Fibroblast of skin of left quadriceps (primary cell): ENCODE measurements at places on chromosomes 11 and 22.
A peak's percentile ranks its signal among the peaks of the same experiment; 100 is the strongest.

- DNase-seq: peak; percentile 79
Measured at GRCh38 chr11:3378426-3379423, at the start of gene ZNF195. TSS of gene ZNF195 (minus strand) at chr11:3379146. CDS start at chr11:3379040, 106 bp downstream.

- no peak for DNase-seq
Measured at GRCh38 chr22:31942091-31942490, 2.2 kb upstream of the YWHAH start.

DNA sequence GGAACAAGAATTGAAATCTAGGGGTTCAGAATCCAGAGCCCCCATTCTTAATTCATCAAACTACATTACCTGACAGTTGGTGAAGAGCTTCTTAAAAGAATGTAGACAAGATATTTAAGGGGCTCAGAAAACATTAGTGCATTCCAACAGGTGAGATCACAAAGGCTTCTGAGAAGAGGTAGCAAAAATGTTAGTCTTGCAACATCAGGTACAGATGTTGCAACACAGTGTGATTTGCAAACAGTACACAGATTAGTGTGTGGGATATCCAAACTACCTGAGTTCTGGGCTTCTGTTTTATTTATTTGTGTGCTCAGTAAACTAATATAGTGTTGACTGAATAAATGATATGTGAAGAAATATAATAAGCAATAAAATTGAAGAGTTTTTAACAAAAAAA, 11.8 kb downstream of the CASP4 start:
- DNase-seq: no peak

DNA sequence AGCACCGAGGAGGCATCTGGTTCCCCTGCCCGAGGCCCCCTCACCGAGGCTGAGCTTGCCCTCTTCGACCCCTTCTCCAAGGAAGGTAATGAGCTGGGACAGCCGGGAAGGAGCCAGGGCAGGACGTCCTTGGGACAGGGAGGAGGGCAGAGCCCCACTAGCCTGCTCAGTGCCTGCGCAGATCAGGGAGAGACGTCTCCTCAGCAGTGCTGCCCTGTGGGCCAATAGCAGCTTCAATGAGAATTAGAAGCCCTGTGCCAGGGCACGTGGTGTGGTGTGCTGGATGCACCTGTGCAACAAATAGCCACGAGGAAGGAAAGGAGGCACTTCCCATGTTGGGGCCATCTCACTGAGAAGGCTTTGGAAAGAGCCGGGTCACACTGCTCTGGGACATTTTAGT, 5.4 kb upstream of the SAC3D1 start:
- DNase-seq: no peak

GRCh38 chr22:48714231-48714630, 1113.4 kb downstream of the BRD1 start:
- no peak for DNase-seq

DNA sequence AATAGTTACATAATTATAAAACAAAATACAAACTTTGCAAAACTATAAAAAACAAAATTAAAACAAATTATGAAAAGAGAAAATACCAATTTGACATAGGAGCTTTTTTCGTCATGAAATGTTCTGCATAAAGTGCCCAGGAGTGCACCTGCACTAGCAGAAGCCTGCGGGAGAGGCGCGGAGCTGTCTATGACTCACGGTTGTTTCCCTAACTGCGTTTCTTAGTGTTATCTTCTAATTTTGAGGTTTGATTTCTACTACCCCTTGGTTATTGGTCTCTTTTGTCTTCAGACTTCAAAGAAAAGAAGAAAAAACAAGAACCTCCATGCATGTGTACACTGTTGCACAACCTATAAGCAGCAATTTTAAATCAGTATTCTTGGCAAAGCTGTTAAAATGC, 740.9 kb upstream of the LRRC4C start:
- no peak for DNase-seq

GRCh38 chr11:122746050-122746478, 90.5 kb downstream of the UBASH3B start:
- DNase-seq: no peak

DNA sequence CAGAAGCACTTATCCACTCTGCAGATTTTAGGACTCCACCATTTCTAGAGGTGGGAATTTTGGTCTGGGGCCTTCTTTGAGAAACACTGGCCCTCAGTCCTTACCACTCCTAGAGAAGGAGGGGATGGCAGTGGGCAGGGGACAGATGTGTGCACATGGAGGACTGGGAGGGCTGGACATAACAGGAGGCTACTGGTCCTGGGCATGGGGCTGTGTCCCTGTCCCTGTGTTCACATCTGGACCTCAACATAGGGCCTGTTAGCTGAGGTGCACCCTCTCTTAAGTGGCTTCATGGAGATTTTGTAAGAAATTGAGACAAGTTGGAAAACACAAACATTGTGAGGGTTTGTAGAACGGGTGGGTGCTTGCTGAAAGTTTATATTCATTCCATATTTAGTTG, 103.4 kb downstream of the ATXN10 start:
- DNase-seq: no peak

DNA sequence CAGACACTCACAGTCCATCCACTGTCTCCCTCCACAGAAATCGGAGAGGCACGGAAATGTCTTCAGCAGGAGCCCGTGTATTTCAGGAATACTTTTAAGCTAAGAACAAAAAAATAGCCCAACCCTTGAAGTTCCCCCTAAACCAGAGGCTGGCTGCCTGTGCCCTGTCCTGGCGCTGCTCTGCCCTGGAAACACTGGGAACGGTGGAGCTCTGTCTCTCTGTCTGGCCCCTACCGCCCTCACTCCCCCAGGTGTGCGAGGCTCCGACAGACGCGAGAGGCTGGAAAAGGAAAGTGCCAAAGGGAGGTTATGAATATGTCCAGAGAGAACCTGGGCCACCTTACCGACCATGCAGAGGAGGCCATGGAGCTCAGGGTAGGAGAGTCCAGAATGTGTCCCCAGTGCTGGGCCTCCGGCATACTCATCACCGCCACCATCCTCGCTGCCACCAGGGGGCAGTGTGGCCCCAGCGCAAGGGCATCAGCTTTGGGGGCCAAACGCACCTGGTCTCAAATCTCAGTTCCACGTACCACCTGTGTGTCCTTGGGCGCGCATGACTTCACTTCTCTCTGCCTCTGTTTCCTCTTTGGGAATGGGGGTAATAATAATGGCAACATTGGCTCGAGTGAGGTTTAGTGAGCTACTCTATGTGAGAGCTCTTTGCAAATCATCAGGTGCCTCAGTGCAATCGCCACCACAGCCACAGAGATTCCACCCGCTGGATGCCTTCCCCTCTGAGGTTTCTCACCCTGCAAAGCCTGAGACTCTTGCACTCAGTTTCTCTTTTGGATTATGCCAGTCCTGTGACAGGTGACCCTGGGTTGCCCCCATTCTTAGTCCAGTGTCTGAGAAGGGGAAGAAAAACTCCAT, 10.4 kb upstream of the SLCO2B1 start:
- DNase-seq: no peak

DNA sequence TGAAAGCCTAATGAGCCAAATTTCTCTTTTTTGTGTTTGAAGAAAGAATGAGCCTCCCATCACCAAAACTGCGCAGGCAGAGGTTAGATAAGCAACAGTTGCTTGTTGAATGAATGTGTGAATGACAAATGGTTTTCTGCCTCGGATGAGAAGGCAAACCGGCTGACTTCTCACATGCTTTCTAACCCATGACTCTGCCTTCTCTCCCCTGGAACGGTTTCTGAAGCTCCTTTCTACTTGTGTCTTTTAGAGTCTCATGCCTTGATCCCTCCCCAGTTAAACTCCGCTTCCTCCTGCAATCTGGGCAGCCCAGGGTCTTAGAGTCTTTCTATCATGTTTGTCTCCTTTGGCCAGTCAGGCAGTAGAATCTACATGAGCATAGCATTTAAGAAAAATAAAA, 342.1 kb upstream of the NCAM1 start:
- no peak for DNase-seq

DNA sequence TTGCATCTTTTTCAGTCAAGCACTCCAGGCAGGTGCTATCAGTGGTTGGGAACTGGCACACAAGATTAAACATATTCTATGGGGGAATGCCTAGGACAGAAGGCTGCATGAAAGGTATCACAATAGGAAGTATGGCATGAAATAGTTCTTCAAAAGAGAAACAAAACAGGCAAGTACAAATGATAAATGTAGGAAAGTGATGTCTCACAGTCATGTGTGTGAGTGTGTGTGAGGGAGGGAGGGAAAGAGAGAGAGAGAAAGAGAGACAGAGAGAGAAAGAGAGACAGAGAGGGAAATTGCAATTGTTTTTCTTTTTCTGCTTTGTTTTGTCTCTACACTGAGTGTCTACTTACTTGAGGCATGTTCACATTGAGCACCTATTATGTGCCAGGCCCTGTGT, 456.3 kb downstream of the MIAT start:
- DNase-seq: no peak

GRCh38 chr11:115272925-115273324, 231.3 kb downstream of the CADM1 start:
- no peak for DNase-seq

- DNase-seq: no peak
Measured at GRCh38 chr22:45887202-45888131, 89.5 kb downstream of the WNT7B start.

DNA sequence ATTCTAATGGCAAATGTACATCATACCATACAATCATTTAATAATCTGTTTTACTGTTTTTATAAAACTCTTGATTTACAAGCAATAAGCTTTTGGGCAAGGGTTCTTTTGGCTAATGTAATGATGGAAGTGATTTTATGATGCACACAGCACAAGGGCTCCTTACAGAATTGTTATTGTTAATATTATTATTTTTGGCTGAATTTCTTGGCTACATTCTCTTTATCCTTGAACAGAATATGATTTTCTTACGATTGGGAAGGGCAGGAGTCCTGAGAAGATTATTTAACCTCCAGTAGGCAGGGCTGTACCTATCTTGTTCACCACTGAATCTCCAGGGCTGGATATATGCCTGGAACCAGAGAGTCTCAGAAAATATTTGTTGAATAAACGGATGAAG, 70.4 kb upstream of the ARHGAP20 start:
- no peak for DNase-seq

DNA sequence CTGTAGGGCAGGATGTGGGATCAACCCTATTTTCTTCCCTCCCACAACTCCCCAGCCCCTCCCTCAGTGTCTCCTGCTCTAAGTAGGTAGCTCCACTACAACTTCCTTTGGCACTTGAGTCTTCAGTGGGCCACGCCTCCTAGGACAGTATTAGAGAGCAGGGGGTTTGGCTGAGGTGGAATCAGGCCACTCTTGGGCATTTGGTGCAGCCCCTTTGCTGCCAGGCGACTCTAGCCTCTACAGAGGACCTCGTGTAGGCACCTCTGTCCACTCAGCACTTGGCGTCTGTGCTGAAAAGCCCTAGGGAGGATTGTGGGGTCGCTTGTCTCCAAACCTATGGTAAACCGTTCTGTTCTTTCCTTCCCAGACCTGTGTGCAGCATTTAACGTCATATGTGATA, 2.7 kb downstream of the FADD start:
- no peak for DNase-seq

GRCh38 chr22:30284172-30284571, 5.1 kb downstream of the CASTOR1 start:
- no peak for DNase-seq

- DNase-seq: no peak
Measured at GRCh38 chr11:130599073-130599654, 150.7 kb downstream of the ADAMTS15 start.

- no peak for DNase-seq
Measured at GRCh38 chr11:3161720-3162409, 3.2 kb downstream of the OSBPL5 start.

- DNase-seq: no peak
Measured at GRCh38 chr11:13475091-13475490, 12.1 kb upstream of the BTBD10 start.

GRCh38 chr22:43088627-43088983, 586 bp downstream of the TTLL1 start:
- DNase-seq: no peak

- DNase-seq: no peak
Measured at GRCh38 chr22:38412435-38413084, 42.4 kb downstream of the KCNJ4 start.

DNA sequence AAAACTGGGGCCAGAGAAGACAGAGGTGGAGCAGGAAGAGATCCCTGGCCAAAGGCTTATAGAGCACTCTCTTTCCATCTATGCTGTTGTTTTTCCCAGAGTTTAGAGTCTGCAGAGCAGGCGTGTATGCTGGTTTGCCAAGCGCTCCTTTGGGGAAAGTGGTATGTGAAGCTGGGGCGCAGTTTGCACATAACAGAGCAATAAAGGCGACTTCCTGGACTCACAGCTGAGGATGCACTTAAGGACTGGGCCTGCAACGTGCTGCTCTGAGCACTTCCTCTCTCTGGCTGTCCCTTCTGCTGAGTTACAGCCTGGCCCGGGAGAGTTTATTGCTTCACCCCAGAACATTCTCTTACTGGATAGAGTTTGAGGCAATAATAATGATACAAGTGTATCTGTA, 41.7 kb downstream of the THAP12 start:
- DNase-seq: peak; percentile 41

- DNase-seq: peak; percentile 31
Measured at GRCh38 chr11:123407130-123407995, 22.7 kb upstream of the GRAMD1B start.

- DNase-seq: peak; percentile 69
Measured at GRCh38 chr11:12088047-12088481, 22.3 kb upstream of the MICAL2 start.

GRCh38 chr11:69352715-69353319, 58.9 kb downstream of the MYEOV start:
- DNase-seq: peak; percentile 72

DNA sequence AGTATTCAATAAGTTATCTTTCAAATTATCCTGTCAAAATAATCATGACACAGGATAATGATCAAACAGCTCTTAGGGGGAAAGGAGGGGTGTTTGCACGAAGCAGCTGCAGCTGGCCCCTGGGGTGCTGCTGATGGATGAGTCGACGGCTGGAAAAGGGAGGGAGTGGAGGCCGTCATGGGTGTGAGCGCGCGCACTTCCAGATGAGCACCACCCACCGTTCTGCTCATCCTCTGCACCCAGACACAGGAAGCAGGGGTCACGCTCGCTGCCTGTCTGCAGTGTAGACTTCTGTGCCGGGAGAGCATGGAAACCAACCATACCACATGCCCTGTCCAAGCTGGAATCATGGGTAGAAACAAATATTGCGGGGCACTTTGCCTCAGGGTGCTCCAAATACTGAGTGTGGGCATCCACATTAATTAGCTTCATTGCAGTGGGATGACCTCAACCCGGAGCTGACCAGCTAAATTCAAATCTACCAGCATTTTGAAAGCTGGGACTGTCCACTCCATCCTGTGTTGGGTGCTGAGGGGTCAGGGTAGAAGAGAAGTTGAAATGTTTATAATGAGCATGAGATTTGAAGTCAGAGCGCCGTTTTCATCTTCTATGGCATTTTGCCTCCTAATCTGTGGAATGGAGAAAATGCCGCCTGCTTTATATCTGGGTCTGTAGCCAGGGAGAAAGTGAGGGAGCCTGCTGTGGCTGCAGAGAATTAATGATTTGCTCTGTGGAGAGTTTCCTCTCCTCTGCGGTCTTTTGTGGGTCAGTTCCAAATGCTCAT, 802.4 kb downstream of the TBC1D22A start:
- DNase-seq: no peak

DNA sequence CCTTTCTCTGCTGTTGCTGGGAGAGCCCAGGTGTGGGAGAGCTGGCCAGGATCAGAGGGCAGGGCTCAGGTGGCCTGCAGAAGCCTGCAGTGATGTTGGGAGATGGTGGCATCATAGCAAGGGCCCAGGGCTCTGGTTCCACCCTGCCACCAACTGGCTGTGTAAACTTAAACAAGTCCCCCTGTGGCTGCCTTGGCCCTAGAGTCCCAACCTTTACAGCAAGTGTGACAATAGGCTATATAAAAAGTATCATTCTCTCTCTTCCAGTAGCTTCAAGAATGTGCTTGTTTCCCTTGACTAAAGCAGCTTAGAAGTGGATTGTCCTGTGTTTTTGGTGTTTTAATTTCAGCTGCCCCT, 201.8 kb upstream of the E2F8 start:
- no peak for DNase-seq

- DNase-seq: no peak
Measured at GRCh38 chr11:95365348-95365747, 134.3 kb upstream of the SESN3 start.
